Activated T-helper 2 cell treated with anti-CD3 and anti-CD28 coated beads, Interferon-gamma antibody, Interleukin-2, Interleukin-4, amounts not matched to agents 10 μg/mL and 5 μg/mL and 100 μg/mL, durations not matched to agents 14 hours and 24 hours and 36 hours (primary cell): ENCODE measurements at places on chromosomes 1 and 21.

GRCh38 chr1:66925558-66925910 is 744 bp downstream of the MIER1 start:
- H3K36me3 ChIP-seq = peaks cover 11% of the 10 kb centered on the region
- peak overlapping the region; percentile 92 for H3K4me3 ChIP-seq
- no peaks in the 10 kb centered on the region for H3K27me3 ChIP-seq
- peaks cover 44% of the 10 kb centered on the region for H3K4me1 ChIP-seq
- DNase-seq = no peak

DNA sequence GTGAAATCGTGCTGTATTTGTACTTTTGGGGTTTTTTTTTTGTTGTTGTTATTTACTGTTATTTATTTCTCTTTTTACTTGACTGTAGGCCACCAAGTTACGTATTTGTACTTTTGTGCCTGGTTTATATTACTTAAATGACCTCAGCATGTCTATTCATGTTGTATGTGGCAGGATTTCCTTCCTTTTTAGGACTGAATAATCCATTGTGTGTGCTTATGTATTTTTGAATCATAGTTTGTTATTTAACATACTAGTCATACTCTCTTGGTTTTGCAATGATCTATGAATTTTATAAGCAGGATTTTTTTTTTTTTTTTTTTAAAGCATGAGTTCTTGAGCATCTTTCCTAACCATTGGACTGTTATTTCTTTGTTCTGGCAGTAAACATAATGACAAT is 51.2 kb downstream of the RNF2 start:
- no peak overlapping the region for H3K4me3 ChIP-seq
- H3K27ac ChIP-seq = no peak overlapping the region
- no peaks in the 10 kb centered on the region for H3K27me3 ChIP-seq
- peaks cover 53% of the 10 kb centered on the region for H3K36me3 ChIP-seq

DNA sequence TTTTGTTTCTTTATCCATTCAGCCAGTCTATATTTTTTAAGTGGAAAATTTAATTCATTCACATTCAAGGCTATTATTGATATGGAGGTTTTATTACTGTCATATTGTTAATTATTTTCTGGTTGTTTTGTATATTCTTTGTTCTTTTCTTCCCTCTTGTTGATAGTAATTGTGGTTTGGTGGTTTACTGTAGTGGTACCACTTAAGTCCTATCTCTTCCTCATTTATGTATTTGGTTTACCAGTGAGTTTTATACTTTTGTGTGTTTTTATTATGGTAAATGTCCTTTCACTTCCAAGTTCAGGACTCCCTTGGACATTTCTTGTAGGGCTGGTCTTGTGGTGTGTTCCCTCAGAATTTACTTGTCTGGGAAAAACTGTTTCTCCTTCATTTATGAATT is 28.1 kb upstream of the PM20D1 start:
- H3K27me3 ChIP-seq = peaks cover 41% of the 10 kb centered on the region
- H3K4me3 ChIP-seq = no peak overlapping the region
- H3K27ac ChIP-seq = no peak overlapping the region
- H3K36me3 ChIP-seq = no peaks in the 10 kb centered on the region
- H3K4me1 ChIP-seq = peaks cover 6% of the 10 kb centered on the region

DNA sequence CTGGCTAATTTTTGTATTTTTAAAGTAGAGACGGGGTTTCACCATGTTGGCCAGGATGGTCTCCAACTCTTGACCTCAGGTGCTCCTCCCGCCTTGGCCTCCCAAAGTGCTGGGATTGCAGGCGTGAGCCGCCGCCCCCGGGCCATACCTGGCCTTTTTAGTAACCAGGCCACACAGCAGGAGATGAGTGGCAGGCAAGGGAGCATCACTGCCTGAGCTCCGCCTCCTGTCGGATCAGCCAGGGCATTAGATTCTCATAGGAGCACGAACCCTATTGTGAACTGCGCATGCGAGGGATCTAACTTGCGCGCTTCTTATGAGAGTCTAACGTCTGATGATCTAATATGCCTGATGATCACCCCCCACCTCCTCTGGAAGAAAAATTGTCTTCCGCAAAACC is 308.7 kb upstream of the PRMT6 start:
- H3K27me3 ChIP-seq = no peaks in the 10 kb centered on the region
- no peak overlapping the region for H3K4me3 ChIP-seq
- H3K4me1 ChIP-seq = no peaks in the 10 kb centered on the region
- H3K36me3 ChIP-seq = no peaks in the 10 kb centered on the region
- no peak overlapping the region for H3K27ac ChIP-seq
- DNase-seq = no peak

- H3K4me1 ChIP-seq = no peaks in the 10 kb centered on the region
- H3K27ac ChIP-seq = no peak overlapping the region
- no peak for DNase-seq
- no peak overlapping the region for H3K4me3 ChIP-seq
- peaks cover under 1% of the 10 kb centered on the region for H3K27me3 ChIP-seq
- no peaks in the 10 kb centered on the region for H3K36me3 ChIP-seq
These were observed 6.4 kb downstream of the PLPPR4 start for GRCh38 chr1:99270646-99271045.

GRCh38 chr21:44454058-44454457 is 1.3 kb upstream of the LRRC3 start:
- peak overlapping the region; percentile 61 for H3K4me3 ChIP-seq
- peaks cover 3% of the 10 kb centered on the region for H3K4me1 ChIP-seq
- H3K27ac ChIP-seq = no peak overlapping the region
- DNase-seq = no peak
- H3K27me3 ChIP-seq = peaks cover 14% of the 10 kb centered on the region
- no peaks in the 10 kb centered on the region for H3K36me3 ChIP-seq
